ENCODE measurements at places on chromosomes 3 and 15.
A peak's percentile ranks its signal among the peaks of the same experiment; 100 is the strongest.

- DNase-seq = no peak
These were observed 8.7 kb downstream of the CTDSPL2 start for GRCh38 chr15:44435893-44436667.

DNA sequence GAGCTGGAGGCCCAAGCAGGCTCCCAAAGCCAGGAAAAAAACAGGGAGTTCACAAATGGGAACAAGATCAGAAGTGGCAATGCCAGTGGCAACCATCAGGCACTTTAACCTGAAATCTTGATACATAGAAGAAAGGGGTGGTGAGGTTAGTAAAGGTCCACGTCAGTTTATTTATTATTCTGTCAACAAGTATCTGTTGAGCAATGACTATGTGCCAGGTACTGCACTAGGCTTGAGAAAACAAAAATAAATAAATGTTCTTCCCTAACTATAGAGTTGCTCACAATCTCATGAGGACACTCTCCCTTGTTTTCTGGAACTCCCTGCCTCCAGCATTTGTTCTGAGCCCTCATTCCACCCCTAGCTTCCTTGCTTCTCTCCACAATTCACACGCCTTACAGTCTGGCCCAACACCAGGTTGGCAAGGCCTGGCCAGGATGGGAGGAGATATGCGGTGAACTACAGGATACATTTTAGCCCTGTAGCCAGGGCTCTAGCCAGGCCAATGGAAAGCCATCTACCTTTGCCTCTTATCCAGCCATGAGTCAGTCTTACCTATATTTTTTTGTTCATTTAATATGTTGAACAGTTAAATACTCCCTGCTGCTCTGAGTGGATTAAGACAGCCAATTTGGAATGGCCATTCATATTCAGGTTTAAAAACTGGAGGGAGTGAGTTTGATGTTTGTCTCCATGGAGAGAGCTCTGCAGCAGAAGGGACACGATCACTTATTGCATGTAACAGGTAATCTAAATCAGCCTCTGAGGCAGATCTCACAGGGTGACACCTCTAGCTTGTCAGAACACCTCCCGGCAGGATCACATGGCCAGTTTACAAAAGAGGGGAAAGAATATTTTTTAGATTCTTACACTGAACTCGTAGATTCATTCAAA, 161.9 kb upstream of the ATP11B start:
- DNase-seq = no peak

DNA sequence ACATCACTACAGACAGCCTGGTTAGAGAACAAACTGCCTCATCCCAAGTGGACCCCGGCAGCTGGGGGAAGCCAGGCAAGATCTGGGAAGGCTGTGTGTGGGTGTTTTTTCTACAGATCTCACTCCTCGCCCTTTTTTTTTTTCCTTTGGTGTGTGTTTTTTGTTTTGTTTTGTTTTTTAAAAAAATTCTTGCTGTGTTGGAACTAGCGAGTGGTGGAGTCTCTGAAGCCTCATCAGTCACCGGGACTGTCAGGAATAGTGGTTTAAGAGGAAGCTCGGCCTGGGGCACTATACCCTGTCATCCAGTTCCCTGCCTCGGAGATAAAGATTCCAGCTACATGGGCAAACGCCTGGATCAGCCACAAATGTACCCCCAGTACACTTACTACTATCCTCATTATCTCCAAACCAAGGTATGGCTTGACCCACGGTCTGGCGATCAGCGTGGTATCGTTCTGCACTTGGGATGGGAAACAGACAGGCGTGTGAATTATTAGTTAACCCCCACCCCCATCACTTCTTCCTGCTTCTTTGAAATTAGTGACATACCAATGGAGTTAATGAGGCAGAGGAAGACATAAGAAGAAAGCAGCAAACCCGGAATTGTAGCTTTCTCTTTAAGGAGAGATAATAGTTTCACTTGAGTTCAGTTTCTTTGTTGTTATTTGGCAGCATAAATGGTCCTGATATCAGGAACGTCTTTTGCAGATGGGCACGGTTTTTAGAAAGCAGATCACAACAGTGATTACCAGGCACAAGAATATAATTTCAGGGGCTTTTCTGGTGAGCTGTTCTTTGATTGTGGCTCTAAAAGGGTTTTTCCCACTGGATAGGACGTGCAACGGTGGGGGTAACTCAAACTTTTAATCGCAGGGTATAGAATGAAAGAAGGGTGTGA, 722 bp downstream of the RBMS3 start:
- peak; percentile 74 for DNase-seq

DNA sequence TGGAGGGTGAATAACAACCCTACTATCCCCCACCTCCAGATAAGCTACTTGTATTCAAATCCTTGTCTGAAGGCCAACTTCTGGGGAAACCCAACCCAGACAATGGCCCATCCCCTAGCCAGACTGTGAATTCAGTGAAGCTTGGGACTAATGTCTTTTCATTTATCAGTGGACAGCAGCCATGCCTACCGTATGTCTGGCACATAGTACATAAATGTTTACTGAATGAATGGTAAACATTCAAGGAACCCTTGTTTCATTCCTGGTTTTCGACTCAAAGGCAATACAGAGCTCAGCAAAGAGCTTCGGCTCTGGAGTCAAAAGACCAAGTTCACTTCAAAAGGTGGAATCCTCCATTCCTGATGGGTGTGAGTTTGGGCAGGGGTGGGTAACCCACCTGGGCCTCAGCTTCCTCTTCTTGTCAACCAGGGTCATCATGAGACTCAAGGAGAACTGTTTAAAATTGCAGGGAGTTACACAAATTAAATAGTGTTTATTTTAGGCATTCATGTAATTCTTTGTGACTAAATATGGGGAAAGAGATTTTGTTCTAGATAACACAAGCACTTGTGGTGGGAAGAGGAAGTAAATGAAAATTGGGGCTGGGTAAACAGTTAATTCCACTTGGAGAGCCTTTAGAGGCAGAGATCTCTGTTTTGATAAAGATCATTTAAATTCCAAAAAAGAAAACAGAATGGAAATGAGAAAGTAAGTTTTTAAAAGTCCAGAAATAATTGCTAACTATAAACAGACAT, 303.7 kb upstream of the WNT5A start:
- no peak for DNase-seq

GRCh38 chr3:14546041-14546440, 5.9 kb upstream of the GRIP2 start:
- no peak for DNase-seq

- DNase-seq = peak; percentile 57
These were observed 134.6 kb downstream of the MEIS2 start for GRCh38 chr15:36965570-36966342.

- DNase-seq = peak; percentile 11
These were observed 5.1 kb upstream of the BFSP2 start for GRCh38 chr3:133394561-133395311.

DNA sequence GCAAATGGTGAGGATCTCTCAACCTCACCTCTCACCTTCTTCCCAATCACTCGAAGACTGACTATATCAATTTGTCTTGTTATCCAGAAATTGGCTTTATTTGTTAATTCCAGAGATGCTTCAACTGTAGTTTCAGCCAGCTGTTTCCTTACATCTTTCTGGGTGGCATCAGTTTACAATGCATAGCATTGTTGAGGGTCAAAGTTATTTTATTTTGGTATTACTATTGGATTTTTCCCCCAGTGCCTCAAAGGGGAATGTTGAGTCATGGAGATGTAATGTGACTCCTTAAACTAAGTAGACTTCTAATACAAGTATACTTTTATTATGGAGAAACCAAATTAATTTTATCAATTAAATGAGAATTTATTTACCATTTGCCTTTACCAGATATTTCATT, 351.6 kb downstream of the TIGIT start:
- DNase-seq = peak; percentile 41

GRCh38 chr3:62981962-62982361, 106.7 kb upstream of the CADPS start:
- DNase-seq = no peak

- peak; percentile 81 for DNase-seq
These were observed 44.5 kb upstream of the CCNL1 start for GRCh38 chr3:157204431-157204830.

- peak; percentile 0 for DNase-seq
These were observed 6.4 kb downstream of the CADM2 start for GRCh38 chr3:84965141-84965540.

DNA sequence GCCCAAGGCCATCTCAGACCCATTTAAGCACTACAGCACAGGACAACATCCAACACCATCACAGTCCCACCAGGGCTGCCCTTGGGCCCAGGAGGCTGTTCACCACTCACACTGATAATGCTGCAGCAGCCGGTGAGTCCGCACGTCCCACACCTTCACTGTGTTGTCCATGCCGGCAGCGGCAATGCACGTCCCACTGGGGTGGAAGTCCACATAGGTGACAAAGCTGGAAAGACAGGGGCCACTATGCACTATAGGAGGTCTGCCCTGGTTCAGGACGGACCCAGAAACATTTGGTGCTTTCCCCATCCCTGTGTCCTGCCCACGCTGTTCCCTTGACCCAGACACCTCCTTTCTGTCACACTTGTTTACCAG, 8.5 kb downstream of the POC1A start:
- no peak for DNase-seq

DNA sequence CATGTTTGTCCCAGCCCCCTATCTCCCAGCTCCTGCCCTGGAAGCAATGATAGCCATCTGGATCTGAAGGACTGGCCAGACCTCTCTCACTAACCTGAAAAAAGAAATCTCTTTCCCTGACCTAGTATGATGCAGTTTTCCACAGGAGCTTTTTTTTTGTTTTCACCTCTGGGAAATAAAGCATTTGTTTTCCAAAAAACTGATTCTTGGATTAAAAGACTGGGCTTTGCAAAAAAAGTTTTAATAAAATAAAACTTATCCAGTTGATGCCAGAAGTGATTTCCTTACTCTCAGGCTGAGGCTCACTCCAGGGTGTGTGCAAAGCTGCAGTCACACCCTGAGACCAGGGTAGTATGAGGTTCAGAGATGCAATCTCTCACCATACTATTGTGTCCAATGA, 104.0 kb downstream of the RYK start:
- no peak for DNase-seq

- no peak for DNase-seq
These were observed 48.6 kb downstream of the ZDHHC3 start for GRCh38 chr3:44927371-44927770.

- DNase-seq = no peak
These were observed 72.8 kb upstream of the ACAD9 start for GRCh38 chr3:128806588-128806987.

DNA sequence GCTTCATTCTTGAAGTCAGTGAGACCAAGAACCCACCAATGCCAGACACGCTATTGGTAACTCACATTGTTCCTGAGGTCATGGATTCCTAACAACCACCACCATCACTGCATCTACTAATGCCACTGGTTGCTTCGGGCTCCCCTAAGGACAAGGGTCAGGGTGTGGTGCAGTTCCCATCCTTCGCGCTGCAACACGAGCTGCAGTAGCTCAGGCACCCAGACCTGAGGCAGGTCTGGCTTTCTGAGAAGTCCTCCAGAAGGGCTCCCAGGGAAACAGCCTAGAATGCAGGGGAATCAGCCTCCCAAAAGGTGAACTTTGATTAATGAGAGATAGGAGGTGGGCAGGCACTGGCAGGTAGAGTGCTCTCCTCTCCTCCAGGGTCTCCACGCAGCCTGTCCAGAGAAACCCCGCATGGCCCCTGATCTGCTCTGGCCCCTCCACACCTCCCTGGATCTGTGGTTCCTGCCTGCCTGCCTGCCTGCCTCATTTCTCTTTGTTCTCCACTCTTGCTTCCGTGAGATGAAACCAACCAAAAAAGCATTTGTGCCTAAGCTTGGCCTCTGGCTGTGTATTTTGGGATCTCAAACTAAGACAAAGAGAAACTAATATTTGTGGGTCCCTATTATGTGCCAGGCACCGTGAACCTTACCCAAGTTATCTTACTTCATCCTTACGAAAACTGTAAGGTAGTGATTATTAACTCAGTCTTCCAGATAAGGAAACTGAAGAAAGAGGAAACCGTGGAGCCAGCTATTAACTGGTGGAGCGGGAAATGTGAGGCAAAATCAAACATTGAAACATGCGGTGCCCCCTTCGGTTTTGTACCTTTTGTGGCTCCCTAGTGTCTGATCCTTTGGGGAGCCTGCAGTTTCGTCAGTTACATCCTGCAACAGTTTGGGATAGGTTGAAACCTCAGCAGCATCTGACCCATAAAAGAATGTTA, 43.9 kb upstream of the USP3 start:
- DNase-seq = no peak

- DNase-seq = peak; percentile 96
These were observed 61.2 kb downstream of the TSC22D2 start for GRCh38 chr3:150469031-150469930.

DNA sequence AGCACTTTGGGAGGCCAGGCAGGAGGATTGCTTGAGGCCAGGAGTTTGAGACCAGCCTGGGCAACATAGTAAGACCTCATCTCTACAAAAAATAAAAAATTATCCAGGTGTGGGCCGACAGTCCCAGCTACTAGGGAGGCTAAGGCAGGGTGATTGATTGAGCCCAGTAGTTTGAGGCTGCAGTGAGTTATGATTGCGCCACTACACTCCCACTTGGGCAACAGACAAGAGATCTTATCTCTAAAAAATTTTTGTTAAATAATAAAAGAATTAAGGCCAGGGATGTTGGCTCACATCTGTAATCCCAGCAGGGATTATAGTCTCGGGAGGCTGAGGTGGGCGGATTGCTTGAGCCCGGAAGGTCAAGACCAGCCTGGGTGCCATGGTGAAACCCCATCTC, 25.8 kb upstream of the NFKBIZ start:
- DNase-seq = peak; percentile 31

GRCh38 chr3:31011380-31011779, 116.9 kb upstream of the GADL1 start:
- no peak for DNase-seq

DNA sequence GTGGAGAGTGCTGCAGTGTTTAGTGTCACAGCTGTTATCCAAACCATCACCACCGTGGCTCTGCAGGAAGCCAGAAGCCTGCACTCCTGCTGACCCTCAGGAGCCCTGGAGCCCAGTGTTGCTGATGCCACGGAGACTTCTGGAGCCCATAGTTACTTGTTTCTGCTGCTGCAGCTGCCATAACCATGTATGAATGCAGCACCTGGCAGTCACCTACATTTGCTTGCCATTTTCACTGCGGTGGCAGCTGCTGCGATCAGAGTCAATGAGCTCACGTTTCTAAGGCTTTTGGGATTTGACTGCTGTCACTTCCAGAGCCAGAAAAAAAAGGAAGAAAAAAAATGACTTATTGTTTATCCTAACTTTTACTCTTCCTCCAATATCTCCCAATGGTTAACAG, 299.2 kb upstream of the THRB start:
- no peak for DNase-seq

- no peak for DNase-seq
These were observed 34.3 kb upstream of the ZBTB38 start for GRCh38 chr3:141333836-141334626.

DNA sequence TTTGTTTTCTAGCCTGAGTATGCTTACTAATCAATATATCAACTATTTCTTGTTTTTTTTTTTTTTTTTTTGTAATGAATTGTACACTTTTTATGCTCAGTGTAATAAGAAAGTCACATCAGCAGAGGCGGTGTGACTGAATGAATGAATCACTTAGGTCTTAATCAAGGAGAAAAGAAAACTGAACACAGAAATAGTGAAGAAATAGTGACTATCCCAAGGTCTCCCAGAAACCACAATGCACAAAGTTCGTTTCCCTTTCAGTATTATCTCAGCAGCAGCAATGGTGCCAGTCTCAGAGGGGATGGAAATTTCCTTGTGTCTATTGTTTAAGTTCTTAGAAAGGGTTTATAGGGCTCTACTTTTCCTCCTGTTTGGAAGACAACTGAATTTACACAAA, 80.7 kb downstream of the NR1I2 start:
- no peak for DNase-seq

- DNase-seq = no peak
These were observed 3.0 kb upstream of the CSRNP1 start for GRCh38 chr3:39156421-39156820.

Measured in fibroblast of pulmonary artery (primary cell).